ENCODE measurements at places on chromosomes 4 and X.
A peak's percentile ranks its signal among the peaks of the same experiment; 100 is the strongest.

- no peaks in the 10 kb centered on the region for H3K36me3 ChIP-seq
- no peaks in the 10 kb centered on the region for H3K4me1 ChIP-seq
- H3K4me3 ChIP-seq: no peak overlapping the region
- no peak for DNase-seq
- H3K27me3 ChIP-seq: peaks cover 30% of the 10 kb centered on the region
Measured at GRCh38 chr4:116923389-116923788, 162.0 kb downstream of the TRAM1L1 start.

GRCh38 chrX:9330249-9330982 is 134.4 kb upstream of the TBL1X start:
- H3K36me3 ChIP-seq: no peaks in the 10 kb centered on the region
- H3K4me3 ChIP-seq: no peak overlapping the region
- no peaks in the 10 kb centered on the region for H3K4me1 ChIP-seq
- no peaks in the 10 kb centered on the region for H3K27me3 ChIP-seq
- no peak overlapping the region for H3K27ac ChIP-seq

- DNase-seq: peak; percentile 45
- no peaks in the 10 kb centered on the region for H3K27me3 ChIP-seq
- no peaks in the 10 kb centered on the region for H3K36me3 ChIP-seq
- H3K27ac ChIP-seq: no peak overlapping the region
Measured at GRCh38 chr4:124386648-124387047, 325.9 kb downstream of the ANKRD50 start.

- no peaks in the 10 kb centered on the region for H3K27me3 ChIP-seq
- no peak for DNase-seq
- H3K36me3 ChIP-seq: no peaks in the 10 kb centered on the region
- H3K4me1 ChIP-seq: no peaks in the 10 kb centered on the region
- no peak overlapping the region for H3K27ac ChIP-seq
Measured at GRCh38 chr4:69714086-69714485, 46.3 kb downstream of the SULT1B1 start.
